ENCODE measurements at places on chromosomes 5 and 9.

GRCh38 chr9:133280392-133280791 is 5.4 kb upstream of the ABO start:
- no peaks in the 10 kb centered on the region for H3K36me3 ChIP-seq
- H3K4me1 ChIP-seq = no peaks in the 10 kb centered on the region
- no peak for DNase-seq
- no peak overlapping the region for H3K27ac ChIP-seq
- peaks cover 38% of the 10 kb centered on the region for H3K27me3 ChIP-seq

GRCh38 chr5:72480841-72481240 is 26.4 kb downstream of the ZNF366 start:
- peaks cover 9% of the 10 kb centered on the region for H3K4me1 ChIP-seq
- no peaks in the 10 kb centered on the region for H3K27me3 ChIP-seq
- DNase-seq = no peak
- H3K27ac ChIP-seq = no peak overlapping the region
- no peak overlapping the region for H3K4me3 ChIP-seq

DNA sequence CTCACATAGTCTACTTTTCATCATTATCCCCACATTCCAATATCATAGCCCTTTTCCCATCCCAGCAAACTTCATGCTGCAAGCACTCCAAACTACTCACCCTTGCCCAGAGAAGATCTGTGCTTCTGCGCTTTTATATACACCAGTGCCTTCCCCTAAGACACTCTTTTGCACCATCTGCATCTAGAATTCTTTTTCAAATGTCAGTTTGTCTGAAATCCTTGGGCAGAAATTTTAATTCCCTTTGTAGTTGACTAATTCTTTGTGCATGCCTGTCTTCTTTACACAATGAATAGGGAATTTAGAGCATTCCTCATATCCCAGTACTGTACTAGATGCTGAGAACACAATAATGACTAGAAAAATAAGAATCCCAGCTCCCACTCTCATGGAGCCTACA is 298.9 kb downstream of the KCNN2 start:
- no peaks in the 10 kb centered on the region for H3K4me1 ChIP-seq
- H3K27me3 ChIP-seq = no peaks in the 10 kb centered on the region
- no peaks in the 10 kb centered on the region for H3K36me3 ChIP-seq
- no peak overlapping the region for H3K4me3 ChIP-seq
- H3K27ac ChIP-seq = no peak overlapping the region

DNA sequence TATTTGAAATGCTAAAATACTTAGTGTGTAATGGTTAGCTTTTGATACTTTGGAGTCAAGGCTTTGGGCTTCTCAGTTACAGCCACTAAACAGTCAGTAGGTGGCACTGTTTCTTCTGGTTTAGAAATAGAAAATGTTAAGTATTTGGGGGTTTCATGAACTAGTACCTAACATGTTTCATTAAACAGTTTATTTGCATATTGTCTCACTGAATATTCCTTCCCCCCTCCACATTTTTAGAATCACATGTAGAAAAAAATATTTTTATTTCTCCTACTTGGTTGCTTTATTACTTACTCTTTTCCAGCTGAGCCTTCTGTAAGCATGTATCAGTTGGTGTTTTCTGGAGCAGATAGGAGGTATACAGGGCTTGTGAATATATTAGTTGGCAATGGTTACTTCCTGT is 48.0 kb downstream of the IPO11 start:
- no peak overlapping the region for H3K4me3 ChIP-seq
- H3K36me3 ChIP-seq = no peaks in the 10 kb centered on the region
- H3K27ac ChIP-seq = no peak overlapping the region
- peaks cover 9% of the 10 kb centered on the region for H3K4me1 ChIP-seq
- DNase-seq = no peak

All from osteoblast (primary cell).